ENCODE measurements at places on chromosomes 1 and 21. TPM values are rescaled to one million over a fixed set of nuclear protein-coding genes. Genes with fewer than 3 reads are reported as not detected.
A peak's percentile ranks its signal among the peaks of the same experiment; 100 is the strongest.

GRCh38 chr1:218476385-218476784, 131.2 kb downstream of the TGFB2 start:
- no peak for DNase-seq

DNA sequence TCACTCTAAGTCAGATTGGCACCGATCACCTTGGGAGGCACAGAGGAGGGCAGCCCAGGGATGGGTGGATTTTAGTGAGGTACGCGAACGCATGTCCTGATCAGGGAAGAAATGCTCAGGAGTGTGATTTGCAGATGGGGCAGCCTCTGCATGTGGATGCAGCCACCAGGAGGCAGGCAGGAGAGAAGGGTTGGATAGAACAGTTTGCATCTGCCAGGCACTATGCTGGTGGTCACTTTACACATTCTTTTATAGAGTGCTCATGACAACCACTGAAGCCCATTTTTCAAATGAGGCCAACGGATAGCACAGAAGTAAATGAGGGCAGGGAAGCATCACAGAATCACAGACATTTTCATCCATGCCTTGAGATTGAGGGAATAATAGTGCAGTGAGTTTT, 5.7 kb downstream of the LAMB3 start:
- DNase-seq = no peak

GRCh38 chr1:1069711-1070676, 4.1 kb downstream of the RNF223 start:
- no peak for DNase-seq

- no peak for DNase-seq
These were observed 6.6 kb downstream of the BATF3 start for GRCh38 chr1:212692774-212693644.

- no peak for DNase-seq
These were observed 10.0 kb downstream of the ARMH1 start for GRCh38 chr1:44684525-44684924.

DNA sequence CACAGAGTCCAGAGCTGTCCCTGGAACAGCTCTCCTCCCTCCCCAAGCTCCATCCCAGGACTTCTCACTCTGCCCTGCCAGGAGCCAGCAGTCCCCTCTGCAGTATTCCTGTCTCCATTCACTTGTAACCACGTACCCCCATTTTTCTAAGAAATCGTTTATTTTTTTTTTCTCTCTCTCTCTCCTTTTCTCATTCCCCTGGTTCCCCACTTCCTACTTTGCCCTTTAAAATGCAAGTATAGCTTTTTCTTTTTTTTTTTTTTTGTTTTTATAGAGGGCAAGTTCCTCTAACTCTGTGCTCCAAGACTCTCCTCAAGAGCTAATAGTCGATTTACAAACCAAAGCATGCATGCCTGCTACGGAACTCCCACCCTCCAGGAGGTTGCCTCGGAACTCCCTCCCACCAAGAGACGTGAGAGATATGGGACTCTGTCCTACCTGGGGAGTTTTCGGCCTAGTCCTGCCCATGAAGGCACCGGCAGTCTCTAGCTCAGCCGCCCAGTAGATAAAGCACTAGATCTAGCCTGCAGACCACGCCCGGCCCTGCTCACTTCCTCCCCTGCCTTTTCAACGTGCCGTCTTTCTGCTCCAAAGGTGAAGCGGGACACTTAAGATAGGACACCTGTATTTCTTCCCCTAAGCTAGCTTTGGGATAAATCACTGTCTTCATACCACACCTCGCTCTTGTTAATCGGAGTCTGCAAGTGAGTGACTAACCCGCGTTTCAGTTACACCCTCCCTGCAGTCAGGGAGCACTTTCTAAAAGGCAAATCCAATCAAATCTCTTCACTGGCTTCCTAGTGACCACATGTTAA, 27.7 kb downstream of the TNFRSF9 start:
- DNase-seq = no peak

DNA sequence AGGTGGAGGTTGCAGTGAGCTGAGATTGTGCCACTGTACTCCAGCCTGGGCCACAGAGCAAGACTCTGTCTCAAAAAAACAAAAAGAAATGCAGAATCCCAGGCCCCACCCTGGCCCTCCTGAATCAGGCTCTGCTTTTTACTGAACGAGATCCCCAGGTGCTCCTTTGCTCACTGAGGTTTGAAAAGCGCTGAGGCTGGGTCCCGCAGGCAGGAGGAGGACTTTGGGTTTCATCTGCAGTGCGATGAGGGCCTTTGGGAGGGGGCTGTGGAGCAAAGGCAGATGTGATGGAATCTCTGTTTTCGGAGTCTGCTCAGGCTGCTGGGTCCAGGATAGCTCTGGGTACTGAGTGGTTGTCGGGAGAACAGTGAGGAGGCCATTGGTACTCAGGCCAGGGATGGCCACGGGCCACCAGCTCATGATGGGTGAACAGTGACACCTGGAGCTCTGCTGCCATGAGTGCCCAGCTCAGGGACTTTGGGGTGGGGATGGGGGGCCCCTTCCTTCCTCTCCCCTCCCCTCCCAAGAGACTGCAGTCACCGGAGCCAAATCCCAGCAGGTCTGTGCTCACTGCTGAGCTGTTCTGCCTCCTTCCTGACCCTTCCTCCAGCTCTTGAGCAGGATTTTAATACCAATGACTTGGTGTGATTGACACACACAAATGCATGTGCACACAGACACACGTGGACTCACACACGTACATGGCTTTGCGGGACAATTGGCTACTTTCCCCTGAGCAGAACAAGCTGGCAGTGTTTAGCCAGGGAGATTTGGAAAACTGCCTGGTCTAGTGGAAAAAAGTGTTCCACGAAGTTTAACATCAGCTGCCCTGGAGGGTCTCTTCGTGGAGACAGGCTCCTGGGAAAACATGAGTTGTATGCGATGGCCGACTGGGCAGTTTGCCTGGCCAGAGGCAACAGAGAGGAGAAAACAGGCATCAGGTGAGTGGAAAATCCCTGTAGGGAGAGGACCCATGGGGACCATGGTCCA, 3.6 kb upstream of the DHRS3 start:
- DNase-seq = no peak

- DNase-seq = no peak
These were observed 108.9 kb upstream of the ADAR start for GRCh38 chr1:154716614-154717527.

GRCh38 chr1:62436039-62436465, 797 bp upstream of the USP1 start:
- peak; percentile 99 for DNase-seq

GRCh38 chr21:45287438-45288391, at the start of gene POFUT2:
Gene POFUT2, minus strand, starts transcription at chr21:45287895. Its CDS starts 24 bp downstream, at chr21:45287871.
- peak; percentile 100 for DNase-seq

GRCh38 chr1:55700359-55701130, 485.4 kb upstream of the USP24 start:
- DNase-seq = no peak

GRCh38 chr1:25550155-25550506, 6.7 kb downstream of the LDLRAP1 start:
- DNase-seq = no peak

- no peak for DNase-seq
These were observed 20.5 kb upstream of the LPAR3 start for GRCh38 chr1:84913555-84913892.

Gene CDC7
- 21.4 TPM for total RNA-seq
